ENCODE measurements at places on chromosomes 2 and 18.
A peak's percentile ranks its signal among the peaks of the same experiment; 100 is the strongest.

DNA sequence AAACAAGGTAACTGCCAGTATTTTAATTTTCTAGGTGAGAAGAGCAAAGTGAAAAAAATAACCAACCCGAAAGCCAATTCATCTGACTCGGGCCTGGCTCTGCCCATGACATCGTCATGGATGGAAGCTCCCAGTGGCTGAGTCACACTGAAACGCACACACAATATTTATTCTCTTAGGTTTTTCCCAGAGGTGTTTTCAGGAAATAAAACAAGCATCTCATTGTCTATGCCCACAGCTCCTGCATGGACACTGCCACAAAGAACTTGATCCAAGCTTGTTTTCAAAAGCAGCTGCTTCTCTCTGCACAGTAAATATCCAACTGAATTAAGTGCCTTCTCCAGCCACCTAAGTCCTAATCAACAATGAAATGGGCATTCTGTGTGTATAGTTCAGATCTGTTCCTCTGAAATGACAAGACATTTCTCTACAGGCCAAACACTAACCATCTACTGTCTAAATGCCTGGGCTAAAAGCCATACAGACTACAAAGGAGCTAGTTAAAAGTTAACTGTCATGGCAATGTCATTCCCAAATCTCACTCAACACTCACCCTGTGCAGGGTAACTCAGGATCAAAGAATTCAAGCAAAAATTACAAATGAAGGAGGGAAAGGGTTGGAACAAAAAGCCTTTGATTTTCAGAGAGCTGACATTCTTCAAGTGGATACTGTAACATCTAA, 62.9 kb downstream of the RPL31 start:
- no peak for DNase-seq
- H3K36me3 ChIP-seq = no peaks in the 10 kb centered on the region
- no peak overlapping the region for H3K4me3 ChIP-seq
- H3K27me3 ChIP-seq = no peaks in the 10 kb centered on the region

DNA sequence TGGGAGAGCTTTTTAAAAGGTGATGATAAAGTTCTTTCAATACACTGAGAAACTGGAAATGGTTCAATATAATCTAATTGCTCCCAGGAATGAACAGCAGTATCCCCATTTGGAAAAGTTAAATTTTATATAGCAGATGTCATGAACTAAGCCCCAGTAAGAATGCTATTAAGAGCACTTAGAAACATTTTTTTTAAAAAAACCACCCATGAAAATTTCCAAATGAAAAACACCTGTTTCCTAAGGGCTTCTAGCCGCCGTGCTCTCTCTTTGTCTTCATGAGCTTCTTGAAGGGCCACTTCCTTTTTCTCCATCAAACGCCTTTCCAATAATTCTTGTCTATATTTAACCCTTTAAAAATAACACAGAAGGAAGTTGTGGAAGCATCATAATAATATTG, 77.0 kb downstream of the UPP2 start:
- no peak for DNase-seq
- H3K4me1 ChIP-seq = peaks cover under 1% of the 10 kb centered on the region
- H3K27ac ChIP-seq = no peak overlapping the region
- no peak overlapping the region for H3K4me3 ChIP-seq

GRCh38 chr2:26438926-26439325, 37.2 kb downstream of the DRC1 start:
- no peak for DNase-seq
- no peaks in the 10 kb centered on the region for H3K36me3 ChIP-seq
- no peaks in the 10 kb centered on the region for H3K4me1 ChIP-seq
- H3K27me3 ChIP-seq = no peaks in the 10 kb centered on the region
- no peak overlapping the region for H3K27ac ChIP-seq

DNA sequence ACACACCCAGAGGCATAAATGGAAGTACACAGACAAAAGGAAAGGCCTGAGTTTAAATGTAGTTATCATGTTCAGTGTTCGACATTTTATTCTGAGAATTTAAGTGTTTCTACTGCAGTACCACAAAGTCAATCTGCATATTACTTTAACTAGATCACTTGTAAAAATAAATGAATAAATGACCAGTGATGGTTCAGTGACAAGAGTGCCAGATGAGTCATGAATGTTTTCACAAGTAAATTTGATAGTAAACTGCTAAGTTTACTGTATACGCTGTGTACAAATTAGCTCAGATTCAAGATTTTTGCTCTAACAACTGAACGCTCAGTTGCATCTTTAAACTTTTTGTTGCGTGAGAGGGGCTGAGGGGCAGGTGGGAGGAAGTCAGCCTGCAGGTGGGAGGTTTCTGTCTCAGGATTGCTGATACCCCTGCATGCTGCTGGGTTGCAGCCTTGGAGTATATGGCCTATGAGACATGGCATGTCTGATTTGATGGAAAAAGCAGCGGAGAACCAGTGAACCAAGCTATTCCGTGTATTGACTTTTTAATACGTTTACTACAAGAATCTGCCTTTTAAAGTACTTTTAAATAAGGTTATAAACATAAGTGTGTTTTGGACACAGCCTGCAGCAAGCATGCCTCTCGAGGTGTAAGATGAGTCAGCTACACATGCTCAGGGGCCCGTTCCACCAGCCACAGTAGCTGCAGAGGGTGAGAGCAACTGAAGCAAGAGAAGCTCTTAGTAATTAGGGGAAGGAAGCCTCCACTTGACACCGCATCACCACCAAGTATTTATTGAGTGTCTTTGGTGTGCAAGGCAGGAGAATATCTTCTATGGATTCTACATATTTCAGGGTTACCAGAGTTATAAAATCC, 245.1 kb downstream of the NEDD4L start:
- no peak overlapping the region for H3K4me3 ChIP-seq
- no peaks in the 10 kb centered on the region for H3K36me3 ChIP-seq
- H3K4me1 ChIP-seq = peaks cover 6% of the 10 kb centered on the region

- H3K27me3 ChIP-seq = peaks cover 1% of the 10 kb centered on the region
- H3K4me3 ChIP-seq = no peak overlapping the region
- no peak for DNase-seq
- H3K4me1 ChIP-seq = no peaks in the 10 kb centered on the region
Measured at GRCh38 chr2:95082477-95082876, 39.1 kb downstream of the MRPS5 start.

- H3K4me1 ChIP-seq = no peaks in the 10 kb centered on the region
- no peaks in the 10 kb centered on the region for H3K27me3 ChIP-seq
- no peak overlapping the region for H3K27ac ChIP-seq
- H3K4me3 ChIP-seq = no peak overlapping the region
Measured at GRCh38 chr2:207683879-207684627, 27.4 kb upstream of the CCNYL1 start.

DNA sequence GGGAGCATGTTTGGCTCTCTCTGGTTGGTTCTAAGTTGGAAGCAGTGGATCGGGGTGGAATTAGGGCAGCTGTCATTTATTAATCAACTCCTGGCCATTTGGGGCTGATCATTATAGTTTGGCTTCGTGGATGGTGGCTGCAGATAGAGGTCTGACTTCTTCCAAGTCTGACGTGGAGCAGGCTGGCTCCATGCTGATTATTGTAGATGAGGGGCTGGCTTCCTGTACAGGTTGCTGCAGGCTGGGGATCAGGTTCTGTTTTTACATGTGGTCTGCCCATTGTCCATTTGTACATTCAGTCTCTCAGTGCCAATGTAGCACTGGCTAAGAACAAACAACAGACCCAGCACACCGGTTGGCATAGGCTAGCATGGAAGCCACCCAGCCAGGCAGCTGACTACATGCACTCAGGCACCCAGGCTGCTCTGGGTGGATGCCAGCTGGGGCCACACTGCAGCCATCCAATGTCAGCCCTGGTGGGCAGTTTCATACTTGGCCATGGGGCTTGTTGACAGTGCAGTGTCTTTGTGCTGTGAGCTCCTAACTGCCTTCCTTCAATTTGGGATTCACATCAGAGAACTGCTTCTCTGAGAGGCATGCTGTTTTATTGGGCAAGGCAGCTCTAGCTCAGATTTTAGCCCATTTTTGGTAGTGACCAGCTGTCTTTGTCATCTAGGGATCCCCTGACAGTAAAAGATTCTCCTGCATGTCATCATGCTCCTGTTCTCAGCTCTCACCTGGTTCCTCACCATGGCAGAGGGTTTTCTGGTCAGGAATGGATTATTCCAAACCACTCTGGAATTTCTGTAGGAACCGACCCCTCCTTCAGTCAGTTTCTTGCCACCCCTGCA, 25.4 kb downstream of the NPAS2 start:
- no peaks in the 10 kb centered on the region for H3K27me3 ChIP-seq
- H3K36me3 ChIP-seq = no peaks in the 10 kb centered on the region
- H3K4me1 ChIP-seq = peaks cover 6% of the 10 kb centered on the region

GRCh38 chr2:238239863-238240756, at the start of gene HES6:
Gene HES6, minus strand, starts transcription at chr2:238240038. Its CDS starts 133 bp downstream, at chr2:238239905.
- no peaks in the 10 kb centered on the region for H3K27me3 ChIP-seq
- DNase-seq = peak; percentile 97
- H3K36me3 ChIP-seq = peaks cover 17% of the 10 kb centered on the region
- H3K4me3 ChIP-seq = peak within 1 kb of the TSS; percentile 41

DNA sequence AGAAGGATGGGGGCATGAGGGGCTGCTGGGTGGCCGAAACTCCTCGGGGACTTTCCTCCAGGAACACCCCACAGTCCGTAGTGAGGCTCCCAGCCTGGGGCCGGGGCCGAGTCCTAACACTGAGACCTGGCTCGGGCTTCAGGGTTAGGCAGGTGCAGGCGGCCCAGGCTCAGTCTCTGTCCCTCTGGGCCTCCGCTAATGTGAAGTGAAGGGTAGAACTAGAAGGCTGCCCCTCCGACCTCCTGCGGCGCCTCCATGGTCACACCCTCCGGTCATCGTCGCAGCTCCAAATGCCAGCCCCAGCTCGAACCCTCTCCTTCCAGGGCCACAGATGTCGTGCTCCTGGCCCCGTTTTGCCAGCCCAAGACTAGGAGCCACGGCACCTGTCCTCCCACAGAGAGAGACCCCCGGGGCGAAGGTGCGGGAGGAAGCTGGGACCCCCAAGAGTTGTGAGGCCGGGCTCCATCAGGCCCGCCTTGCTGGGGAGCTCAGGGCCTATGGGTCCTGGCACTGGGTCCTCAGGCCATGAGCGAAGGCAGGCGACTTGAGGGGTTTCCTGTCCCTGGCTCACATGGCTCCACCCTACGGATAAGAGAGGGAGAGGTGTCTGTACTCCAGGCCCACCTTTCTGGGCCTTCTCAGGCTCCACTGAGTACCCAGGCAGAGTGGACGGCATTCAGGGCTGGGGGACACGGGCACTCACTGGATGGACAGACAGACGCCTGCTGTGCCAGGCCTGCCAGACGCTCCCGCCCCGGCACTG, 797 bp downstream of the ANO7 start:
- no peaks in the 10 kb centered on the region for H3K27me3 ChIP-seq
- peaks cover 12% of the 10 kb centered on the region for H3K36me3 ChIP-seq
- no peak overlapping the region for H3K4me3 ChIP-seq
- no peak for DNase-seq
- peaks cover 9% of the 10 kb centered on the region for H3K4me1 ChIP-seq

DNA sequence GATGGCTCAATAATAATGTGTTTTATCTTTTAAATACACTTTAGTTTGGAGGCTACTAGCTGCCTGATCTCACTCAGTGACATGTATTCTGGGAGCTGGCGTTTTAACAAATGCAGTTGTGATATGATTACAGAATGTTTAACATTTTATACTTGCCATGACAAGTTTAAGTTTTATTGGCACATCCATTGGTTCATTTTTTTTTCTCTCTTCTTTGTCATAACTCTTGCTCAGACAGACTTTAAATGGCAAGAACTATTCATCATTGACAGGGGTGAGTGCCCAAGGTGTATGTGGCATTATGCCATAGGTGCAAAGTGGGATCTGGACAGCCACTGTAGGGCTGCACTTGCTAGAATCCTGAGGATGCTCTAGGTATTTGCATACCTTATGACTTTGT, 72.1 kb upstream of the MYL1 start:
- H3K27ac ChIP-seq = peak overlapping the region; percentile 7
- no peak overlapping the region for H3K4me3 ChIP-seq
- no peak for DNase-seq
- no peaks in the 10 kb centered on the region for H3K36me3 ChIP-seq

DNA sequence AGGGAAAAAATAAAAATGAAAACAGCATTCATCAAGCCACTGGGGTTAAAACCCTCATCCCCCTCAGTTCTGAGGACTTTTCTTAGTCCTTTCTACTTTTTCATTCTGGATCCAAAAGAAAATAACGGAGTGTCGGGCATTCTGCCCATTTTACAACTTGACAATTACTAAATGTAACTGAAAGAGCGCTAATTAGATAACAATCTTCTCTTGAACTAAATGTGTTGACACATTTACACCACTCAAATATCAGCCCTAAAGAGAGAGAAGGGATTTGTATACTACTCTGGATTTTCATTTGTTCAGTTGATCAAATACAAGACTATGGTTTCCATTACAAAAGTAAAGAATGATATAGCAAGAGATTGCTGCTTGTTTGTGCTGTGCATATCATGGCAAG, 27.5 kb downstream of the ABCA12 start:
- H3K4me3 ChIP-seq = no peak overlapping the region
- H3K36me3 ChIP-seq = no peaks in the 10 kb centered on the region
- no peaks in the 10 kb centered on the region for H3K27me3 ChIP-seq
- no peaks in the 10 kb centered on the region for H3K4me1 ChIP-seq

- H3K27ac ChIP-seq = no peak overlapping the region
- H3K27me3 ChIP-seq = no peaks in the 10 kb centered on the region
- DNase-seq = no peak
- no peaks in the 10 kb centered on the region for H3K4me1 ChIP-seq
- no peak overlapping the region for H3K4me3 ChIP-seq
- H3K36me3 ChIP-seq = no peaks in the 10 kb centered on the region
Measured at GRCh38 chr2:67717692-67718091, 320.6 kb downstream of the ETAA1 start.

DNA sequence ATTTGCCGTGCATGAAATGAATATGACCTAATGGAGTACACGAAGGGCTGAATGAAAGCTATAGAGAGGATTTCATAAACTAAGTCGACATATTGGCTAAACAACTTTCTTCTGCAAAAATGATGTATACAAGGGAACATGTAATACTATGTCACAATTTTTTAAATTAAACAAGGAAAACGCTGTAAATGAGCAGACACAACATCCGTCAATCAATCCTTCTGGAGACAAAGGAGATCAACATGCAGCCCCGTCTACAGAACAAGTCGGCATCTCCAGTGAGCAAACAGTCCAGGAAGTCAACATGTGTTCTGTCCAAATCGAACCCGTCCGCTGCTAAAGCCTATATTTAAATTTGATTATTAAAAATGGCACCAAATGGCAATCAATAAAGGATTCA, 180.8 kb downstream of the TCF4 start:
- peak; percentile 76 for DNase-seq
- peaks cover 3% of the 10 kb centered on the region for H3K4me1 ChIP-seq
- peak overlapping the region; percentile 80 for H3K27ac ChIP-seq
- no peaks in the 10 kb centered on the region for H3K27me3 ChIP-seq
- peak overlapping the region; percentile 38 for H3K4me3 ChIP-seq

DNA sequence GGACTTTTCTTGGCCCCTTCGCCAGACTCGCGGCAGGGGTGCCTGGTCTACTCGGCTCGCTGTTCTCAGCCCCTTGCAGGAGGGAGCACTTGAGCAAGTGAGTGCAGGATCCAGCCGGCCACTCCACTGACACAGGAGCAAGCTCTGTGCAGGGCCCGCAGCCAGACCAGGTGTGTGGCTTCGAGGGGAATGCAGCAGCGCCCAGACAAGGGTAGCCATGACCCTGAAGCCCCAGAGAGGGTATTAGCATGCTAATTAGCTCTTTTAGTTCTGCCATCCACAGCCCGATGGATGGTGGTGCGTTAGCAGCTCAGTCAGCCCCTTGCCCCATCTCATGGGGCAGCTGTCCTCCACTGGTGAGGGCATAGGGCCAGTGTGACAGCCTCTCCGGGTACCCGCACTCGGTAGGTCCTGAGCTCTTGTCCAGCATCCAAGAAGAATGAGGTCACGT, 103.2 kb upstream of the HS6ST1 start:
- H3K4me3 ChIP-seq = no peak overlapping the region
- H3K27ac ChIP-seq = no peak overlapping the region
- peaks cover 21% of the 10 kb centered on the region for H3K4me1 ChIP-seq
- H3K36me3 ChIP-seq = no peaks in the 10 kb centered on the region
- DNase-seq = no peak

Measured in spinal cord (tissue), 10 donors.